ENCODE measurements at places on chromosomes 7 and 10. TPM values are rescaled to one million over a fixed set of nuclear protein-coding genes. Genes with fewer than 3 reads are reported as not detected.
A peak's percentile ranks its signal among the peaks of the same experiment; 100 is the strongest.

PCDH15 gene
- 0.08 TPM for total RNA-seq

RNF32 gene
- total RNA-seq: 0.54 TPM

COA1 gene
- total RNA-seq: 13.2 TPM

INHBA gene
- 20.0 TPM for total RNA-seq

ADCYAP1R1 gene
- total RNA-seq: not detected

ZNF518A gene
- total RNA-seq: 8.6 TPM

GBX1 gene
- not detected for total RNA-seq

CCM2 gene
- total RNA-seq: 20.0 TPM

ENTPD1 gene
- 0.16 TPM for total RNA-seq

LIPM gene
- 0.82 TPM for total RNA-seq

PON2 gene
- 52.5 TPM for total RNA-seq

POLR2J2 gene
- total RNA-seq: 11.4 TPM

IFIT3 gene
- 88.3 TPM for total RNA-seq

NUTM2E gene
- total RNA-seq: not detected

RBP3 gene
- total RNA-seq: not detected

CAMK2G gene
- 25.8 TPM for total RNA-seq

COL28A1 gene
- total RNA-seq: 0.09 TPM

GRCh38 chr10:73159038-73159648 is 8.7 kb downstream of the ECD start:
- peak; percentile 71 for DNase-seq

GRCh38 chr10:100019787-100020141 is 10.0 kb upstream of the DNMBP start:
- peak; percentile 46 for DNase-seq

- no peak for DNase-seq
These were observed 28.4 kb upstream of the IFRD1 start for GRCh38 chr7:112421666-112422486.

- DNase-seq: no peak
These were observed 194.5 kb downstream of the EBF3 start for GRCh38 chr10:129769381-129770116.

- DNase-seq: peak; percentile 98
These were observed 81.0 kb downstream of the TMEM270 start for GRCh38 chr7:73941836-73942551.

GRCh38 chr10:117408436-117409384 is 33.5 kb upstream of the PDZD8 start:
- DNase-seq: no peak

GRCh38 chr7:151662251-151662826 is 142.6 kb upstream of the RHEB start:
- no peak for DNase-seq

GRCh38 chr10:98444314-98445006 is 2.3 kb downstream of the HPS1 start:
- DNase-seq: no peak

- DNase-seq: no peak
These were observed 127.6 kb downstream of the COBL start for GRCh38 chr7:51188987-51189386.

DNA sequence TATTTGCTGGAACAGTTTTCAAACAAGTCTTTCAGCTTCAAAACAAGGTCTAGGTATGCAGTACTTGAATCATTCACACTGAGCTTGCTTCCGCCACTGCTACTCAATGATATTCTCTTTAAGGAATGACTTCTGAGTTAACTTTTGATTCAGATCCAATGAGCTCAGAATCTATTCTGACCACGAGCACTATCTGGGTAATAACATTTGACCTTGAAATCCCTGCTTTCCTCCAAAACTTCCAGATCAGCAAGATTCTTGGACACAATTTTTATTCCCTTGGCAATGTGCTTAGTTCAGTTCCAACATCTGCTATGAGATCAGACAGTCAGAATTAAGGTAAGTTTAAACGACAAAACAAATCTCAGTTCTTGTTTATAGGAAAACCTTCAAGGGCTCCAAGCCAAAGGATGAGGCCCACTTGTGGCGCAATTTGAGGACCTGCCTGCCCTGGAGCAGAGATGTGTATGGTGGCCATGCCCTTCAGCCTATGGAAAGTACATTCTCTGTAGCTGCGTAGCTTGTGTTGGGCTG is 87.2 kb downstream of the RNF216 start:
- DNase-seq: peak; percentile 92

DNA sequence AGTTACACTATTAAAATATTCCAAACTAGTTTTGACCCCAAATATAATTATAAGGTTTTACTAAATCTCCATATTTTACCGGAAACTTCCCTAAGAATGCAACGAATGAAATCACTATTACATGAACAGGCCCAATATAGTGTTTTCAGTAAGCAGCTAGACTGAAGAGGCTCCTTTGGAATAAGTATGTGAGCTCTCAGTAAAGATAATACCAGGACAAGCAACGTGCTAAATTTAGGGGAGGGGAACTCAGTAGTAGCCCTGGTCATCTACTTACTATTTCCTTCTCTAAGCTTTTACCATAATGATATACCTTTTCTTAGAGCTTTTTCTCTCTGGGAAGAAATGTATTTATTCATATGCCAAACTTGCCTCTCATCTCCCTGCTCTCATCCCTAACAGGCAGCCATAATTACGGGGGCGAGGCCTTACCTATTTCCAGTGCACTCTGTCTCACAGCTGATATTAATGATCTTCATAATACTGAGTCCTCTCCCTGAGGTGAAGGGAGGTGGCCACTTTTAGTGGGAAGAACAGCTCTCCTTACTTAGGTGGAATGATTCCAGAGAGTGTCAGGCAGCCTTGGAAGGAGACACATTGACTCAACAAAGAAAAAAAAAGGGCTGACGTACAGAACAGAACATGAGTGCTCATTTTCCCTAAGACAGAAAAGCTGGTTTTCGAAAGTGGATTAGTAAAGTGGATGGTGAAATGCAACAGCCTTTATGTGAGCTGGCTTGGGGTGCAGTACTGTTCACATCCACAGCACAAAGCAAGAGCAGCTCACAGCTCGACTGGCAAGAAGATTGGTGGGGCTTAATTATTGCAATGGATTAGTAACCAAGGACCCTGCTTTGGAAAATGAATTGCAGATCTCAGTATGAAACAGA is 165.4 kb downstream of the GLI3 start:
- peak; percentile 86 for DNase-seq

GRCh38 chr7:40850017-40850416 is 715.2 kb downstream of the SUGCT start:
- DNase-seq: peak; percentile 37

- no peak for DNase-seq
These were observed 176.8 kb upstream of the AGK start for GRCh38 chr7:141374425-141374824.

- peak; percentile 29 for DNase-seq
These were observed 502.2 kb downstream of the ARL4A start for GRCh38 chr7:13189668-13190067.

DNA sequence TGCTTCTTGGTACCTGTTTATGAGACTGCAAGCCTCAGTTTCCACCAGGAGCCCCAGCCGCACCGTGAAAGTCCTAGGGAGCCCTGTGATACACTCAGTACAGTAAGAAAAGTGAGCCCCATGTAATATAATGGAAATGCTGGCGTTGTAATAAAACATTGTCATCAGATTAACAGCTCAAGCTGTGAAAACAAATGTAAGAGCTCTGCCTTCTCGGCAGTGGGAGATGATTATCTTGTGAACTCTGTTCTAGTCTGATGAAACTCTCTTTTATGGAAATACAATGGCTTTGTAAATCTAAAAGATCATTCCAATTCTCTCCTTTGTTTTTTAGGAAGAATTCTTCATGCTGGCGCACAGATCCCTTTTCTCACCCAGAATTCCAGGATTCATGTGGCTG is 299.9 kb downstream of the ABCA13 start:
- DNase-seq: no peak

DNA sequence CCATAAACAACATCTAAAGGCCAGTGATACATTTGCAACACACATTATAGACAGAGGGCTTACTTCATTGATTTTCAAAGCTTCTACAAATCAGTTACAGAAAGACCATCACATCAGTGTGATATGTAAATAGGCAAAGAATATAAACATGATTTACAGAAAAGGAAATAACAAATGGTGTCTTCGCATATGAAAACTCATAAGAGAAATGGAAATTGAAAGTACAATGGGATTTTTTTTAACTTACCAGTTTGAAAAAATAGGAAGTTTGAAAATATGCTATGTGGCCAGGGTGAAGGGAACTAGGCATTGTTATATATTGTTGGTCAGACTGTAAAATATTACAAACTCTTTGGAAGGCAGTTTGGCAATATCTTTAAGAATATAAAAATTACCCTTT is 27.3 kb downstream of the SEC23IP start:
- no peak for DNase-seq

DNA sequence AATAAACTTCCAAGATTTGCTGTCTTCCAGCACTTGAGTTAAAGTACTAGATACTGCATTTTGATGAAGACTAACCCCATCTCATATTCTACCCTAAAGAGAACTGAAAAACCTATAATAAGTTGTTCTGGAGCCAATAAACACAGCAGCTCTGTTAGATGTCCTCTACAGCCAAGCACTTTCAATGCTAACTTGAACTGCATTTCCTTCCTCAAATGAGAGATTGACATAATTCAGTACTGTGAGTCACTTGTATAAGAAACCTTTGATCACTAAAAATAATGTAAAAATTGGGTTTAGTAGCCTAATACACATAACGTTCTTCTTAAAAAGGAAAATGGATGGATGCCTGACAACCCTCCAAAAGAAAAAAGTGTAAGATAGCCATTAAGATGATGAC is 81.3 kb downstream of the ITGB8 start:
- no peak for DNase-seq

GRCh38 chr10:77959887-77960455 is 33.4 kb upstream of the DLG5 start:
- DNase-seq: no peak

DNA sequence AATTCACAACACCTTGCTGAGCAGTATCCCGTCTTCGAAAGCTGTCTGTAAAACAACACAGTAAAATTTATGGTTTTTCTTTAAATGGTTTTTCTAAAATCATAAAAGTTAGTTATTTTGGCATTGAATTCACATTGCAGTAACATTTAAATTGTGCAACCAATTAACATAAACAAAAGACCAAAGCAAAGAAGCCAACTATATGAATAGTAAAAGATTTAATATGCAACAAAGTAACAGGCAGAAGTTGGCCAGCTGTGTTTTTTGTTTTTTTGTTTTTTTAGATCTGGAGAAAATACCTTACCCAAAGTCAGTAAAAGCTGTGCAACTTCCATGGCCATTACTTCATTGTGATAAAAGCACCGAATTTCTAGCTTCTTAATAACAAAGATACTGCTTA is 11.3 kb downstream of the SRI start:
- DNase-seq: no peak

- no peak for DNase-seq
These were observed 261.5 kb upstream of the KLF14 start for GRCh38 chr7:130995252-130996081.

DNA sequence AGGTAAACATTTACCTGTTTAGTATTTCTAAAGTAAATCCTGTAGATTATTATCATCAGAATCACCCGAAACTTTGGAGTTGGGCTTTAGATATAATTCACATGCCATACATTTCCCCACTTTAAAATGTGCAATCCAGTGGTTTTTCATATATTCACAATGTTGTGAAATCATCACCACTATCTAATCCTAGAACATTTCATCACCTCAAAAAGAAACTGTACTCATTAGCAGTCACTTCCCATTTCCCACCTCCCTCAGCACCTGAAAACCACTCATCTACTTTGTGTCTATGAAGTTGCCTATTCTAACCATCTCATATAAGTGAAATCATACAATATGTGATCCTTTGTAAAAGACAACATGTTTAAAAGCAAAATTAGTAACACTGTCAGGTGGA is 182.6 kb downstream of the FZD1 start:
- DNase-seq: no peak

- DNase-seq: no peak
These were observed 1128.4 kb downstream of the SORCS3 start for GRCh38 chr10:105769248-105770184.

- peak; percentile 11 for DNase-seq
These were observed 150.6 kb upstream of the FOXP2 start for GRCh38 chr7:114264023-114264422.

DNA sequence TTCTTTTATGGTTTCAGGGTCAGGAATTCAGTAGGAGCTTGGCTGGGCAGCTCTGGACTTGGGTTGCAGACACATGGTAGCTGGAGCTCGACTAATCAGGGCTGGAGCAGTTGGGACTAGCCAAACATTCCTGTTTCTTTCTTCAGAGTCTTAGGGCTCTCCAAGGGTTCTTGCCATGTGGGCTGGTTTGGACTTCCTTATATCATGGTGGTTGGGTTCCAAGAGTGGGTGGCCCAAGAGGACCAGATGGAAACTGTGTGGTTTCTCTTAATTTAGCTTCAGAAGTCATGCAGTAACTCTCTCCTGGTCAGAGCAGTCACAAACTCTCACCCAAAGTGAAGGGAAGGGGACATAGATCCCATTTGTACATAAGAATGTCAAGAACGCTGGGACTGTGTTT is 270.1 kb upstream of the FZD1 start:
- no peak for DNase-seq

DNA sequence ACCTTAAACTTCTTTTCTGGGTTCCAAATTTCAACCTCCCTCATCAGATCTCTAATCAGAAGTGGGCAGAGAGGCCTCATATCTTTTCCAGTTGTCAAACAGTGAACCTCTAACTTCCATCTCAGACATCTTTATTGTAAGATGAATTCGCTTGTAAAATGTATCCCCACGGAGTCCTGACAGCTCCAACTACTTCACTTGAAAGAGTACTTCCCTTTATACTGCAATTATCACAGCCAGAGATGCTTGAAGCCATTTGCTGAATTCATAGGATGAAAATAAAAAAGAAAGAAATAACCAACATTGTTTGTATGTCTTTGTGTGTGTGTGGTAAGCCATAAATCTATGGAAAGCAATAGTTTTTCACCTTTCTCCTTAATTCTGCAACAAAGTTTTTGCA is 175.2 kb downstream of the GRM3 start:
- no peak for DNase-seq

DNA sequence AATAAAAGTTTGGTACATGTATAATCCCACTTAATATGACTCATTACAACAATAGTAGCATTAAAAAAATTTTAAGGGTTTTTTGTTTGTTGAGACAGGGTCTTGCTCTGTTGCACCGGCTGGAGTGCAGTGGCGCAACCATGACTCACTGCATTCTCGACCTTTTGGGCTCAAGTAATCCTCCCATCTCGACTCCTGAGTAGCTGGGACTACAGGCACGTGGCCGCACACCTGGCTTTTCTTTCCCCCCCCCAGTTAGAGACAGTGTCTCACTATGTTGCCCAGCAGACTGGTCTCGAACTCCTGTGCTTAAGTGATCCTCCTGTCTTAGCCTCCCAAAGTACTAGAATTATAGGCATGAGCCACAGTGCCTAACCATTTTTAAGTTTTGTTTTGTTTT is 40.7 kb downstream of the KMT2C start:
- DNase-seq: no peak

- DNase-seq: no peak
These were observed 26.3 kb downstream of the ENTPD7 start for GRCh38 chr10:99685597-99685967.
